Urothelium cell line (cell line): ENCODE measurements at places on chromosomes 7 and 10.

DNA sequence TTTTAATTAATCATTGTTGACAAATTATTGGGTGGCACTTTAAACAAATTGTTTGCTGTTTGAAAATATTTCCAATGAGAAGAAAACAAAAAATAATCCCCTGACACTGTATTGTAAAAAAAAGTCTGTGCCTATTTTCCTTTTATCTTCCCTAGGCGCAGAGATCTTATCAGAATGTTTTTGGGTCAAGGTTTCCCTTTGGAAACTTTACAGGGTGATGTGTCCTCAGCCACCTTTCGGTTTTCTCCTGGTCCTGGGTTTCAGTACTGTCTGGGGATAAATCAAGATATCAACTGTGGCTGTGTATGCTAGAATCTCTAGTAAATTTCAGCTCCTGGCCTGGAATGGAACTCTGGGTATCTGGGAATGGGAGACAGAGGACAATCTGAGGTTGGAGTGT lies 1.4 kb downstream of the ZNF107 start:
- DNase-seq: no peak

DNA sequence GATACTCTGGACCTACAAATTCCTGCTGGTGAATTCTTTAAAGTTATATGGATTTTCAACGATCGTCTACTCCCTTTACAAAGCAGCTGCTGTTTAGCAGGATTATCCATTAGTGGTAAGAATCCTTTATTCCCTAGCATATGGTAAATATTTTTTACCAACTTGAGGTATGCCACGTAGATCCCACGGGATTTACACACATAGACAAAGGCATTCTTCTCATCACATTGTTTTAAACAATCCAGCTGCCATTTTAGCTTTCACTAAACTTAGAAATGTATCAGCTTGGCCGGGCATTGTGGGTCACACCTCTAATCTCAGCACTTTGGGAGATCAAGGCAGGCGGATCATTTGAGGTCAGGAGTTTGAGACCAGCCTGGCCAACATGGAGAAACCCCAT lies 148.0 kb upstream of the SH2B2 start:
- no peak for DNase-seq

DNA sequence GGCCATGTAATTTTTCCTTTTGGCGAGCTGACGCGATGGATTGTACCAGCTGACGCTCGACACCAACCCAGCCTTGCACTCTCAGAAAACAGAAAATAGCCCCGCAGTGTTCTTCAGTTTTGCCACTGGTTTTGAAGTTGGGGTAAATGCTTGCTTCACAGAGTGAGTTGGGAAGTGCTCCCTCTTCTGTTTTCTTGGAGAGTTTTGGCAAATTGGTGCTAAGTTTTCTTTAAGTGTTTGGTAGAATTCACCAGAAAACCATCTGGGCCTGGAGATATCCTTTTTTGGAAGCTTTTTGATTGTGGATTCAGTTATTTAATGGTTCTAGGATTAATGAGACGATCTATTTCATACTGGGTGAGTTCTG lies 252.8 kb downstream of the ELFN1 start:
- DNase-seq: no peak

GRCh38 chr10:62560201-62560819 lies 186.1 kb downstream of the ZNF365 start:
- no peak for DNase-seq

DNA sequence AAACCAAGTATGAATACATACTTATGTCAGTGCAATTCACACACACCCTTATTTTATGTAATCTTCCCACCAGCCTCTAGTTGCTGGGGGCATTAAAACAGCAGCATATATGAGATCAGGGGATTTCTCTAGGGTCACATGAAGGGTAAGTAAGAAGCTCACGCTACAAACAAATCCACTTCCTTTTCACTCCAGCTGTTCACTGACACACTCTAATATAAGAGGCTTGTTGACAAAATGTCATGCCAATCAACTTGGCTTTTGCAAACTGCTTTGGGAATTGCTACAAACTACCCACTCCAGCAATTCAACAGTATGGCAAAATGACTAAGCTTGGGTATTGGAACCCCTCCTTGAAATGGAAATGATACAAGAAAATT lies 10.3 kb downstream of the FAM3C start:
- DNase-seq: no peak
